NCI-H526 treated with DMSO at 0.1 percent for 48 hours (cell line): ENCODE measurements at places on chromosomes 4 and X.

GRCh38 chrX:132209527-132209926 is 9.7 kb downstream of the RAP2C start:
- DNase-seq = no peak

GRCh38 chr4:158315706-158316105 is 105.4 kb downstream of the TMEM144 start:
- DNase-seq = no peak

- no peak for DNase-seq
These were observed 128.2 kb downstream of the C4orf51 start for GRCh38 chr4:145808021-145808650.

GRCh38 chr4:110638089-110638746 is 15.3 kb upstream of the PITX2 start:
- DNase-seq = no peak

DNA sequence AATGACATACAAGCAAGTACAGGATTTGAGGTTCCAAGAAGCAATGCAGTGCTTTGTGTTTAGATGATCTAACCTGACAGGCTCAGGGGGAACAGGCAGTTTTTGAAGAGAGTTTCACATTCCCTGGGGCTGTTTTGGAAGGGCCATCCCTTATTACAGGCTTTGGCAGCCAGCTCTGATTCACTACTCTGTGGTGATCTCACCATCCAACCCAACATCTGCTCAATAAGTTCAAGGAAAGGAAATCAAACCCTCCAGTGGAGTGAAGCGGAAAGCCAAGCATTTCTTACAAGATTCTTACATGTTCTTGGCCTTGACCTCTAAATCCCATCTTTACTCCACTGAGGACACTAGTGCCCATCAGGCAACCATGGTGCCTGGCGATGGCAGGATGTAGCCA is 7.5 kb downstream of the IDS start:
- DNase-seq = no peak

- no peak for DNase-seq
These were observed 79.3 kb upstream of the LIMCH1 start for GRCh38 chr4:41458689-41459088.

DNA sequence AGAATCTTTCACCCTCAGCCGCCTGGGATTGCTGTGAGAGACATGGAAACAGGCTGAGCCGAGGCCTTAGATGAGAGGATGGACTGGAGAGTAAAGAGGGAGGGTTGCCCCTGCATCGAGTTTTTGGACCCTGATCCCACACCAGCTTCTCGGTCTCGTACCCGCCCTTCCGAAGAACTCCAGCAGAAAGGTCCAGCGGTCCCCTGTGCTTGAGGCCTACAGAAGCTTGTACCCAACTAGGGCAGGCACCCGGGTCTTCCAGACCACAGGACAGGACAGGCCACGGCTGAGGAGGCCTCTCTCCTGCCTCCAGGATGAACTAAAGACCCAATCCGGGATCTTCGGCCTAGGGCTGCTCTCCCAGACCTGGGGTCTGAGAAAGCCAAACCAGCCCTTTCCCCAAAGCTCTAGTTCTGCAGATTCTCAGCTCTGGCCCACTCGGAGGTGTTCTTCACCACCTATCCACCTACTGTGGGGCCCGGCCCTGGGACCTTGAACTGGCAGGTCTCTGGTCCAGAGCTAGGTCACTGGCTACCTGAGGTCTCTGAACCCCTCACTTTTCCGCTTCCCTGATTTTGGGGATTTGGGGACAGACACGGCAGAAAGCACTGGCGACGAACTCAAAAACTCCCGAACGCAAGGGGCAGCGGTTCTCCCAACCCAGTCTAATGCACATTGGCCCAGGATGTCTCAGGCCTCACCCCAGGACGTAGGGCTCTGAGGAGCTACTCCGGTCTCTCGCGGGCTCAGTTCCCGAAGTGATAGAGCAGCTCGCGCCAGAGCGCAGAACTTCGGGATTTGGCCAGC is 1.1 kb downstream of the NKX3-2 start:
- no peak for DNase-seq

GRCh38 chr4:3870567-3870962 is 104.4 kb downstream of the ADRA2C start:
- no peak for DNase-seq

DNA sequence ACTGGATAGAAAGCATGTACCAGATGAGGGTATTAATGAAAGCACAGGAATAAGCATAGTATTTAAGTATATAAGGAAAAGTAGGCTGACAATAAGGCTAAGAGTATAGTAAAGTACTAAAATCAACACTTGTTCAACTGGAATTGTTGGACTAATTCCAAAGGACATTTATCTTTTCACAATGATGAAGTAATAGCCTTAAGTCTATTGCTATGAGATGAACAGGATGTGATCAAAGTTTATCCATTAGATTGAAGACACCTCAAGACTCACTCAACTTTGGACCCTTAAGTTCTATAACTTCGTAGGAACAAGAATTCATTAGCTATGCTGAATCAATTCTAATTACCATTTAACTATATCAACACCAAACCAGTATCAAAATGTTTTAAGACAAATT is 7.6 kb downstream of the MAD2L1 start:
- no peak for DNase-seq

GRCh38 chr4:143296397-143297067 is 40.1 kb upstream of the GAB1 start:
- DNase-seq = no peak

GRCh38 chrX:7154041-7154597 is 6.2 kb upstream of the PUDP start:
- DNase-seq = no peak

GRCh38 chrX:118935352-118935751 is 39.1 kb upstream of the LONRF3 start:
- DNase-seq = no peak

GRCh38 chr4:77156912-77157858 is at the start of gene CCNG2:
TSS of gene CCNG2 (plus strand) at chr4:77157207. CDS start at chr4:77158533, 1,326 bp downstream.
- DNase-seq = peak; percentile 89

GRCh38 chr4:20576861-20577260 is 123.4 kb upstream of the PACRGL start:
- DNase-seq = no peak

DNA sequence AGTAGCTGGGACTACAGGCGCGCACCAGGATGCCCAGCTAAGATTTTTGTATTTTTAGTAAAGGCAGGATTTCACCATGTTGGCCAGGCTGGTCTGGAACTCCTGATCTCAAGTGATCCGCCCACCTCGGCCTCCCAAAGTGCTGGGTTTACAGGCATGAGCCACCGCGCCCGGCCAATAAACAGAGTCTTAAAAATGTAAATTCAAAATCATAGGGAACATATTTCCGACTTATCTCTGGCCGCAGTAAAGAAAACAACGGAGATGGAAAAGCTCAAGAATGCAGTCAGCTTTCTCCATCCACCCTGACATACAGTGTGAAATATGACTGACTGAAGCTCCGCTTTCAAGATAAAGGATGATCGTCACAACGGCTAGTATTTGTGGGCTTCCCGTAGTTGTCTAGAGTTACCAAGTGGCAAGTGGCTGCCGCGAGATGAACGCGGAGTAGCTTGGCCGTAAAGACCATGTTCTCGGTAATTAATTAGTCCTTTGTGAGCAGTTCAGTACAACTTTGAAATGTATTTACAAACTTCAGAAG is 495.1 kb upstream of the FAT1 start:
- DNase-seq = no peak
